Activated CD4-positive, CD25-positive, alpha-beta regulatory T cell (primary cell): ENCODE measurements at places on chromosomes 11 and 22.

DNA sequence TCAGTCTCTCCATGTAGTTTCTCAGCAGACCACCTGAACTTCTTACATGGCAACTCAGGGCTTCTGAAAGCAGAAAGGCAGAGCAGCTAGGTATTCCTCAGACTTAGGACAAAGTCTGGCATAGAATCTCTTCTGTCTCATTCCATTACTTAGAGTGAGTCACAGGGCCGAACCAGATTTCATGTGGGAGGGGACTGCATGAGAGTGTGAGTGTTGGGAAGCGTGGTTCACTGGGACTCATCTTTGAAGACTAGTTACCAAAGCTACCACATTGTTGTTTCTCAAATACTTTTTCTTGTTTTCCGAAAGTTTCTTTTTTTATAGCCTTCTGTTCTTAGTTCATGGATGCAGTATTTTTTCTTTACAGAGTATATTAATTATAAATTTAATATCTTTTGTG is 36.1 kb upstream of the SCN3B start:
- no peak for DNase-seq

- DNase-seq: no peak
Measured at GRCh38 chr11:72083414-72083813, 2.8 kb downstream of the LRRC51 start.

DNA sequence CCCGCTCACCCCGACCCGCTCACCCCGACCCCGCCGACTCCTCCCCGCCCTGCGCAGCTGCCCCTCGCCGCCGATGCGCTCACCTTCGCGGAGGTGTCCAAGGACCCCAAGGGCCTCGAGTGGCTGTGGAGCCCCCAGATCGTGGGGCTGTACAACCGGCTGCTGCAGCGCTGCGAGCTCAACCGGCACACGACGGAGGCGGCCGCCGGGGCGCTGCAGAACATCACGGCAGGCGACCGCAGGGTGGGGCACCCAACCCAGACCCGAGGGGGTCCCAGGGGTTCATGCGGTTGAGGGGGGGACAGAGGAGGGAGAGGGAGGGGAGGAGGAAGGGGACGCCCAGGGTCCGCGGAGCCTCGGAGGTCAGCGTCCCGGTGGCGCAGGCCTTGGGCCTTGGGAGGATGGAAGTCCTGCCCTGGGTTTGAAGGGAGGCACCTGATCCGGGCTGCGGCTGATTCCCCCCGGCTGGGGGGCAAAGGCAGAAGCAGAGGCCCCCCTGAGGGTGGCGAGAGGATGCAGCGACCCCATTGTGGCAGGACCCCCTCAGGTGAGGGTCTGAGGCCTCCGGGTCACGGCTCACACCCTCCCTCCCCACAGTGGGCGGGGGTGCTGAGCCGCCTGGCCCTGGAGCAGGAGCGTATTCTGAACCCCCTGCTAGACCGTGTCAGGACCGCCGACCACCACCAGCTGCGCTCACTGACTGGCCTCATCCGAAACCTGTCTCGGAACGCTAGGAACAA is 9.2 kb downstream of the PKP3 start:
- no peak for DNase-seq

- DNase-seq: no peak
Measured at GRCh38 chr11:46461461-46461927, 69.9 kb upstream of the CHRM4 start.

GRCh38 chr11:69267395-69267805 is 26.6 kb upstream of the MYEOV start:
- no peak for DNase-seq
